ENCODE measurements at places on chromosomes 11 and 22. TPM values are rescaled to one million over a fixed set of nuclear protein-coding genes. Genes with fewer than 3 reads are reported as not detected.

- H3K27ac ChIP-seq = no peak overlapping the region
- H3K4me3 ChIP-seq = no peak overlapping the region
- no peak for DNase-seq
- H3K36me3 ChIP-seq = no peaks in the 10 kb centered on the region
Measured at GRCh38 chr22:38911434-38911833, 39.4 kb upstream of the CBX6 start.

- no peaks in the 10 kb centered on the region for H3K27me3 ChIP-seq
- peak overlapping the region; percentile 95 for H3K4me3 ChIP-seq
- H3K4me1 ChIP-seq = peaks cover 44% of the 10 kb centered on the region
- peaks cover 21% of the 10 kb centered on the region for H3K36me3 ChIP-seq
Measured at GRCh38 chr11:108122166-108122628, 830 bp downstream of the ACAT1 start.

GRCh38 chr22:45731041-45731797, 59.6 kb downstream of the ATXN10 start:
- no peaks in the 10 kb centered on the region for H3K27me3 ChIP-seq
- DNase-seq = peak; percentile 39
- H3K27ac ChIP-seq = peak overlapping the region; percentile 66

GRCh38 chr22:19543970-19544708, 19.9 kb upstream of the CLDN5 start:
- H3K4me3 ChIP-seq = no peak overlapping the region
- no peaks in the 10 kb centered on the region for H3K36me3 ChIP-seq
- H3K4me1 ChIP-seq = no peaks in the 10 kb centered on the region
- peaks cover 45% of the 10 kb centered on the region for H3K27me3 ChIP-seq

- H3K4me1 ChIP-seq = peaks cover 8% of the 10 kb centered on the region
- no peaks in the 10 kb centered on the region for H3K36me3 ChIP-seq
- no peak overlapping the region for H3K4me3 ChIP-seq
- peaks cover 26% of the 10 kb centered on the region for H3K27me3 ChIP-seq
Measured at GRCh38 chr11:33892906-33893594, 1.2 kb upstream of the LMO2 start.

DNA sequence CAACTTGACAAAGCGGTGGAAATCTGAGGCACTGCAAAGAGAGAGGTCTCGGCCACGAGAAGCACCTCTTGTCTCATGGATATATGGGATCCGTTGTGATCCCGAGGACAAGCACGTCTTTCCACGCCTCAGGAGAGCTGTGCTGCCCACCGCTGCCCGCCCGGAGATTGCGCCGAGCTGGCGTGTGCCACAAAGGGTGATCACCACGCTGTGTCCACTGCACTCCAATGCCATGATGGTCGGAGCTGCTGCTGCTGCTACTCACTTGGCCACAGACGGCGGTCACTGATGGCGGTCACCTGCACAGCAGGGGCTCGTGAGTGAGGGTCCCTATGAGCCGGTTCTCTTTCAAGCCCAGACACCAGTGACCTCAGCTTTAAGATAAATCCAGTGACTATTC, 51.1 kb downstream of the SHANK2 start:
- peaks cover 10% of the 10 kb centered on the region for H3K27me3 ChIP-seq
- no peak overlapping the region for H3K27ac ChIP-seq
- no peak overlapping the region for H3K4me3 ChIP-seq
- DNase-seq = no peak
- H3K36me3 ChIP-seq = no peaks in the 10 kb centered on the region
- H3K4me1 ChIP-seq = 0 out of 2 replicates have a peak, but pooled peaks cover 3% of the 10 kb centered on the region

GRCh38 chr11:125871391-125872137, 15.9 kb upstream of the HYLS1 start:
- H3K27ac ChIP-seq = no peak overlapping the region
- H3K4me3 ChIP-seq = no peak overlapping the region
- H3K36me3 ChIP-seq = no peaks in the 10 kb centered on the region
- peaks cover 1% of the 10 kb centered on the region for H3K27me3 ChIP-seq
- peak; percentile 16 for DNase-seq
- H3K4me1 ChIP-seq = no peaks in the 10 kb centered on the region

GRCh38 chr11:94574193-94574961, 7.2 kb downstream of the PIWIL4 start:
- peak; percentile 69 for DNase-seq
- no peaks in the 10 kb centered on the region for H3K36me3 ChIP-seq
- peak overlapping the region; percentile 79 for H3K4me3 ChIP-seq
- H3K27me3 ChIP-seq = no peaks in the 10 kb centered on the region
- H3K27ac ChIP-seq = peak overlapping the region; percentile 78
- H3K4me1 ChIP-seq = peaks cover 32% of the 10 kb centered on the region

GRCh38 chr11:13098063-13098462, 88.9 kb downstream of the RASSF10 start:
- peaks cover 19% of the 10 kb centered on the region for H3K27me3 ChIP-seq
- H3K27ac ChIP-seq = no peak overlapping the region
- peaks cover 11% of the 10 kb centered on the region for H3K4me1 ChIP-seq
- H3K4me3 ChIP-seq = no peak overlapping the region
- DNase-seq = no peak

DNA sequence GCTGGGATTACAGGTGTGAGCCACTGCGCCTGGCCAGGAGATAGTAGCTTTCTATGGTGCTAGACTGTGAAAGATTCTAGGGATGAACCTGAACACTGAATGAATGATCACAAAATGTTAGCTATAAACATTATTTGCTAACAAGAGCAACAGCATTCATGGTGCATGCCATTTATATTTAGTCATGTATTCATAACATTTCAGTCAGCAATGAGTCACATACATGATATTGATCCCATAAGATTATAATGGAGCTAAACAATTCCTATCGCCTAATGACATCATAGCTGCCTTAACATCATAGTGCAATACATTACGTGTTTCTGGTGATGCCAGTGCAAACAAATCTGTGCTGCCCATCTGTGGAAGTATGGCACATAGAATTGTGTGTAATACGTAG, 164.1 kb downstream of the ARHGAP42 start:
- H3K4me3 ChIP-seq = no peak overlapping the region
- no peaks in the 10 kb centered on the region for H3K36me3 ChIP-seq
- H3K27ac ChIP-seq = no peak overlapping the region
- no peaks in the 10 kb centered on the region for H3K27me3 ChIP-seq
- DNase-seq = peak; percentile 28

GRCh38 chr11:70472240-70472639, 73.9 kb downstream of the CTTN start:
- no peaks in the 10 kb centered on the region for H3K4me1 ChIP-seq
- H3K27me3 ChIP-seq = peaks cover 42% of the 10 kb centered on the region
- H3K4me3 ChIP-seq = no peak overlapping the region
- H3K36me3 ChIP-seq = no peaks in the 10 kb centered on the region
- no peak for DNase-seq

DNA sequence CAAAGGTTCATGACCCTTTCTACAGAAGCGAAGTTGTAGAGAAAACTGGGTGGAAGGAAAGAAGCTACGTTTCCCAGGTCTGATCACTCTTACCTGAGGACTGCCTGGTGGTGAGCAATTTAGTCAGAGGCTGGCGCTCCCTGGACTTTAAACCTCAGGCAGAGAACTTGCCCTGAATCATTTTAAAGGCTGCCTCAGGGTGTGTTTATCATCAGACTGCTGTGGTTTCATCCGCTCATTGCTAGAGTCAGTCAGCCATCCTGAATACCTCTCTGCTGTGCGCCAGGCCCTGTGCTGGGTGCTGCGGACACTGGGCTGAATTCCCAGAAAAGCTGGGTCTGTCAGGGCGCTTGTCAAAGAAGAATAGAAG, 2.7 kb downstream of the DTX4 start:
- H3K27ac ChIP-seq = peak overlapping the region; percentile 68
- peaks cover 42% of the 10 kb centered on the region for H3K4me1 ChIP-seq
- peaks cover 6% of the 10 kb centered on the region for H3K27me3 ChIP-seq
- H3K4me3 ChIP-seq = peak overlapping the region; percentile 21
- DNase-seq = peak; percentile 80
- peaks cover 8% of the 10 kb centered on the region for H3K36me3 ChIP-seq

DNA sequence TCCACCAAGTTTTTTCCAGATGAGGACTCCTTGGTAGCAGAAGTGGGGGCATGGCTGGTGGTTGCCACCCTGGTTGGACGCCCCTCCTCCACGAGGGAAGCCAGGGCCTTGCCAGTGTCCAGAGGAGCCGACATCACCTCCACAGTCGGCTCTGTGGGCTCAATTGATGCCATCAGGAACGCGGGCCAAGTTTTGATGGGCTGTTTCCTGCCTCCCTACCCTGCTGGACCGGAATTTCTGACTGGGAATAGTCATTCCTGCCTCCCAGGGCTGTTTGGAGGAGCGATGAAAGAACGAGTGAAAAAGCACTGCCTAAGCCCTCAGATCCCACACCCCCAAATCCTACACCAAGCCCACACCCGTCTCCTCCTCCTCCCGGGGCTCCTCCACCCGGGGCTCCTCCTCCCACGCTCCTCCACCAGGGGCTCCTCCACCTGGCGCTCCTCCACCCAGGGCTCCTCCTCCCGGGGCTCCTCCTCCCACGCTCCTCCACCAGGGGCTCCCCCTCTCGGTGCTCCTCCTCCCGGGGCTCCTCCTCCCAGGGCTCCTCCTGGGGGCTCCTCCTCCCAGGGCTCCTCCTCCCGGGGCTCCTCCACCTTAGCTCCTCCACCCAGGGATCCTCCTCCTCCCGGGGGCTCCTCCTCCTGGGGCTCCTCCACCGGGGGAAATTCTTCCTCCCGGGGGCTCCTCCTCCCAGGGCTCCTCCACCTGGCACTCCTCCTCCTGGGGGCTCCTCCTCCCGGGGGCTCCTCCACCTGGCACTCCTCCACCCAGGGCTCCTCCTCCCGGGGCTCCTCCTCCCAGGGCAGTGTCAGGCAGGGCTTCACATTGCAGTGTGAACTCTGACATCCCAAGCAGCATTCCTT, 10.0 kb upstream of the PRR5 start:
- no peak overlapping the region for H3K27ac ChIP-seq
- no peak overlapping the region for H3K4me3 ChIP-seq
- H3K4me1 ChIP-seq = peaks cover 1% of the 10 kb centered on the region
- DNase-seq = no peak

DNA sequence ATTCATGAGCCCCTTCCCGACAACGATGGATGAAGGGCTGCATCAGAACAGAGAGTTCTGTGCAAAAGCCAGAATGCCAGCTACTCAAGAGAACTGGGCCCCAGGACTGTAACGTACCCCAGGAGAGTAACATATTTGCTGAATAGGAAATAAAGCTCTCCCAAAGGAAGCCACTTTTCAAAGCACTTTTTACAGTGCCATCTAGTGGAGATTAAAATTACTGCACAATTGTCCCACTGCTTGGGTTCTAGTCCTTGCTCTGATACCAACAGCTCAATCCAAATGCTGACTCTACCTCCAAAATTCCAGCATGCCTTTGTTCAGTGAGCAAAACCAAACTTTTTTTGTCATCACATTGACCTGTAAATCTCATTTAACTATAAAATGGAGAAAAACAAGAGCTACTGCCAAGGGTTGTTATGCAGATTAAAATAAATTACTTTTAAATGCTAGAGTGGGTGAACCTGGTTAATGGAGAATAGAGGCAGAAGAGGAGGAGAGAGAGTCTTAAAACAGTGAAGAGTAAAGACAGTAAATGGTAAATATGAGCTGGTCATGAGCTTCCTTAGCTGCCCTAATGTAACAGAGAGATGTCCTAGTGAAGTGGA, 87.6 kb upstream of the FSHB start:
- H3K4me1 ChIP-seq = no peaks in the 10 kb centered on the region
- no peak overlapping the region for H3K4me3 ChIP-seq
- no peak overlapping the region for H3K27ac ChIP-seq
- no peaks in the 10 kb centered on the region for H3K27me3 ChIP-seq
- no peaks in the 10 kb centered on the region for H3K36me3 ChIP-seq

DNA sequence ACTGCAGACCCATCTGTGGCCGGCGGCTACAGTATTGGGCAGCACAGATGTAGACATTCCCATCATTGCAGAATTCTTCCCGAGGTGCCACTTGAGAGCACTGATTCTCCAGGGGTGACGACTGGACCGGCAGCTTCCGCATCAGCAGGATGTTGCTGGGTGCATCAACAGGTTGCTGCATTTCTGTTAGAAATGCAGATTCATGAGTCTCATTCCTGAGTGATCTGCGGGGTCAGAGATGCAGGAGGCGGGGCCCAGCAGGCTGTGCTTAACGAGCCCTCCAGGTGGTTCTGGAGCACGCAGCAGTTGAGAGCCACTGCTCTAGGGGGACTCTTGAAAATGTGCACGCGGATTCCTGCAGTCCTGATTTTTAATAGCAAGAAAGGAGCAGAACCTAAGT, 321.8 kb downstream of the TBC1D22A start:
- H3K4me3 ChIP-seq = no peak overlapping the region
- no peaks in the 10 kb centered on the region for H3K27me3 ChIP-seq
- no peaks in the 10 kb centered on the region for H3K4me1 ChIP-seq
- no peak for DNase-seq
- no peak overlapping the region for H3K27ac ChIP-seq

DNA sequence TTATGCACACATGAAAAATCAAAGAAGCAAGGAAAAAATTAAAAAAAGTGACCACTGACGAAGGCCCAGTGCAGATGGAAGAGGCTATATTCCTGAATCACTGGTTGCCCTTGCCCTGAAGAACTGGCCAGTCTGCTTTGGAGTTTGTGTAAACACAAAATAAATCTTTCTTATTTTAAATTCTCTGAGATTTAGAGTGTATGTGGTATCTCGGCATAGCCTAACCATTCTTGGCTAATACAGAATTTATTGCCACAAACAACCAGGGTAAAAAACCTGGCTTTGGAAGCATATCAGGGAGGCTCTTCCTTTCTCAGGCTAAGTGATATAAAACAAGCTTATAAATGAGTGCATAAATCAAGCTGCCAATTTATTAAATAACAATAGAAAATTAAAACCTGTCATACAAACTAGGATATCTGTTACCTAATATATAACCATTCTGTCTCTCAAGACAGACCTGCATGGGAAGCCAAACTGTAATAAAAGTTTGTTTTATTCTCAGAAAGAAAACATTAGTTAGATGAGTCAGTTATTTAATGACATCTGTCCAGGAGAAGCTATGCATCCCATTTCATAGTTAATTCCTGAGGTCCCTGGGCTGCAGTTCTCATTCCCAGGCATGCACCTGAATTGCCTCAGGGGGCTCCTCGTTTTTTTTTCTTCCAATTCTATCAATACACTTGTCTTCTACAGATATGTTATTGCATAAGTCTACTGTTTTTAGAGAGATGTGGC, 6.1 kb upstream of the TMEM135 start:
- H3K4me3 ChIP-seq = no peak overlapping the region
- H3K4me1 ChIP-seq = peaks cover 14% of the 10 kb centered on the region
- no peaks in the 10 kb centered on the region for H3K27me3 ChIP-seq
- no peaks in the 10 kb centered on the region for H3K36me3 ChIP-seq

GRCh38 chr11:131544591-131544990, 174.2 kb downstream of the NTM start:
- no peak overlapping the region for H3K27ac ChIP-seq
- no peaks in the 10 kb centered on the region for H3K4me1 ChIP-seq
- no peaks in the 10 kb centered on the region for H3K36me3 ChIP-seq
- H3K27me3 ChIP-seq = peaks cover 33% of the 10 kb centered on the region
- no peak overlapping the region for H3K4me3 ChIP-seq

Gene ZBTB44
- 12.0 TPM for total RNA-seq

Gene TAF6L
- total RNA-seq = 8.5 TPM

Gene C11orf87
- 0.10 TPM for total RNA-seq
